Stimulated activated CD8-positive, alpha-beta memory T cell treated with anti-CD3 and anti-CD28 coated beads, Interleukin-4, amount 100 ng/mL, for 1 hour (primary cell): ENCODE measurements at places on chromosomes 16 and 17.

DNA sequence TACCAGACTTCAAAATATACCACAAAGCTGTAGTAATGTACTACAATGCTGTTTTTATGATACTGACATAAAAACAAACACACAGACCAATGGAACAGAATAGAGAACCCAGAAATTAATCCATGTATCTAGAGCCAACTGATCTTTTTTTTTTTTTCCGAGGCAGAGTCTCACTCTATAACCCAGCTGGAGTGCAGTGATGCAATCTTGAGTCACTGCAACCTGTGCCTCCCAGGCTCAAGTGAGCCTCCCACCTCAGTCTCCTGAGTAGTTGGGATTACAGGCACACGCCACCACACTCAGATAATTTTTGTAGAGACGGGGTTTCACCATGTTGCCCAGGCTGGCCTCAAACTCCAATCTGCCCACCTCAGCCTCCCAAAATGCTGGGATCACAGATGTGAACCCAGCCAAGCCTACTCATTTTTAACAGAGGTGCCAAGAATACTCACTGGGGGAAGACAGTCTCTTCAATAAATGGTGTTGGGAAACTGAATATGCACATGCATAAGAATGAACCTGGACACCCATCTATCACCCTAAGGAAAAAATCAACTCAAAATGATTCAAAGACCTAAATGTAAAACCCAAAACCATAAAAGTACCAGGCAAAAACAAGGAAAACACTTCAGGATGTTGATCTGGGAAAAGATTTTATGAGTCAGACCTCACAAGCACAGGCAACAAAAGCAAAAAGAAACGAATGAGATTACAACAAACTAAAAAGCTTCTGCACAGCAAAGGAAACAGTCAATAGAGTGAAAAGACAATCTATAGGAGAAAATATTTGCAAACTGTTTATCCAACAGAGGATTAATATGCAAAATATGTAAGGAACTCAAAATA lies 63.1 kb downstream of the STX8 start:
- DNase-seq, result no peak

DNA sequence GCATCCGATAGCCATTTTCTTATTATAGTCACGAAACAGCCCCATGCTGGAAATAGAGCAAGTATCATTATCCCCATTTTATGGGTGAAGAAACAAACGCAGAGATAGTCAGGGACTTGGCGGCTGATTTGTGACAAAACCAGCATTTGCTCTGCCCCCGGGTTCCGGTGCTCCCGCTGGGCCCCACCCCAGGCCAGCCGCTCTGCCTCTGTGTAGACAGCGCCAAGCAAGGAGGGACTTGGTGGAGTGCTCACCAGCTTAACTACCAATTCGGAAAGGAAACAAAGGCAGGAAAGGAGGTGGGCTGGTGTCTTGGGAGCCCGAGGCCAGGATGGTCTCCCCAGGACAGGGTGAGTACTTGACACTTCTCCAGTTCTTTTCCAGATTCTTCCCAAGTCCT lies 10.0 kb downstream of the SRL start:
- DNase-seq, result no peak

DNA sequence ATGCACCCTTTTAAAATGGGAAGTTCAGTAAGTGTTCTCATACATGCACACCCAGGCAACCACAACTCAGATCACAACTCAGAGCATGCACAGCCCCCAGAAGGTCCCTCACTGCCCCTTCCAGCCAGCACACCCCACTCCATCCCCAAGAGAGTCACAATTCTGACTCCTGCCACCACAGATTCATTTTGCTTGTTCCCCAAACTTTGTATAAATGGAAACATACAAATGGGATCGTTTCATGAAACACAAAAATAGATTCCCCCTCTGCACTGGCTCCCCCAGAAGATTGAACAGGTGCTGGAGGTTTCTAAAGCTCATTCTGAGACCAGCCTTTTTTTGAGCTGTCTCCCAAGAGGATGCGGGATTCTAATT lies 3.3 kb upstream of the TNFRSF13B start:
- no peak for DNase-seq

DNA sequence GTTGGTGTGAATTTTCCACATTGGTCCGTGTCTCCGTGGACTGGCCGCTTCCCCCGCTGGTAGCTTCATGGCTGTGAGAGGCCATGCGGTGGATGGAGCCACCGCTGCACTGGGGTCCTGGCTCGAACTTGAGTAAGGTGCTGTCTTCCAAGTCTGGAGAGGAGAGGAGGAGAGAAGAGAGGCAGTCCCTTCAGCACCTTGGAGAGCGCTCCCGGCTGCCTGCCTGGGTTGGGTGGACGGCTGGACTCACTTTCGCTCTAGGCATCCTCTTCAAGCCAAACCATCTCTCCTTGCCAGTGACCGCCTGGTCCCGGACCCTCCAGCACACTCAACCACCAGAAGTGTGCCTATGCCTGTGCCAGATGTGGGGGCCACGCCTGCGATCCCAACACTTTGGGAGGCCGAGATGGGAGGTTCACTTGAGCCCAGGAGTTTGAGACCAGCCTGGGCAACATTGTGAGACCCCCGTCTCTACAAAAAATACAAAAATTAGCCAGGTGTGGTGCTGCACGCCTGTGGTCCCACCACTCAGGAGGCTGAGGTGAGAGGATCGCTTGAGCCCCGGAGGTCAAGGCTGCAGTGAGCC lies 6.2 kb downstream of the JPH3 start:
- no peak for DNase-seq

- no peak for DNase-seq
Measured at GRCh38 chr16:6993544-6993943, 339.1 kb upstream of the RBFOX1 start.

DNA sequence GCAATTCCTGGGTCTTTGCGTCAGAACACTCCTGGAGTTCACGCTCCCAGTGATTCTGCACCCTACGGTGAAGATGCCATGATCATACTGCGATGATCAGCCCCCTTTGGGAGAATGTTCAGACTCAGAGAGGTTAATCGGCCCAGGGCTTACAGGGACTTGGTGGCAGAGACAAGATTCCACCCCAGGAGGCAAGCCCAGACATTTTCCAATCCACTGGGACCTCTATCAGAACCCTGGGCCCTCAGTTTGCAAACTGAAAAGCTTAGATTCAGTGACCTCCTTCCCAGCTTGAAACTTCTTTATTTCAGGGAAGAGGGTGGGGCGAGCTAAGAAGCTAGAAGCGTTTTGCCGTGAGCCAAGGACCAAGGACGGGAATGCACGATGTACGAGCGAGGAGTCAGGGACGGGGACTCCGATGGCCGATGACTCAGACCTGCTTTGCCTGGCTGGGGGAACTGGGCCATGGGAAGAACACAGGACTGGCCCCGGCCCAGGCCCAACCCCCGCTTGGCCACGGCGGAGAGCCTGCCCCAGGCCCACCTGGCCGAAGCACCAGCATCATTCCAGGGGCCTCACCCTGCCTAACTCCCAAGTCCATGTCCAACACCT lies 34.7 kb downstream of the SOCS3 start:
- no peak for DNase-seq

DNA sequence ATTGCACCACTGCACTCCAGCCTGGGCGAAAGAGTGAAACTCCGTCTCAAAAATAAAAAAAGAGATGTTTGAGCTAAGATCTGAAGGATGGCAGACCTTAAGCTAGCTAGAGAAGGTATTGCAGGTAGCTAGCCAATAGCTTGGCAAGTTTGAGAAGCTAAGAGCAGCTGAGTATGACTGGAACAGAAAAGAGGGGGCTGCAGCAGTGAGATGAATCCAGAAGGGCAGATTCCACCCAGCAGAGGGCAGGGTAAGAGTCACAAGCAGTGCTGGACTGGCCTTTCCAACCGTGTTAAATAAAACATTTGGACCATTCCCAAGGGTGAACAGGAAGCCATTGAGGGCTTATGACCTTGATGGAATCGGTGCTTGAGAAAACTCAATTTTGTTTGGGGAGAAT lies 5.7 kb upstream of the PHAF1 start:
- no peak for DNase-seq

DNA sequence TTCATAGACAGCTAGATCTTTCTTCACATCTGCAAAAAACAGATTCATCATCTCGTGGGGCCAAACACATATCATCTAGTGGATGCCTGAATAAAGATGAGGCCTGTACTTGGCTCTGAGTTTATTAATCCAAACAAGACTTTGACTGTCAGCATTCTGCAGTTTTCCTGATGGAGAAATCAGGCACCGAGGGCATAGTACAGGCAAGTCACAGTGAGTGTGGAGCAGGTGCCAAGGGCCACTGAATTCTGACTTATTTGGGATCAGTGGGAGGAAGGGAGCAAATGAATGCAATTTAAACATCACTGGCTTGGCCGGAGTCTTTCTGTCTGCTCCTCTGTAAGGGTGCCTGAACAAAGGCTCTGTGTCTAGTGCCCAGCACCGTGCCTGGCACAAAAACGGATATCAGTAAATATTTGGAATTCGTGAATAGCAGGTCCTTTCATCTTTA lies 975 bp downstream of the CFAP20 start:
- no peak for DNase-seq

DNA sequence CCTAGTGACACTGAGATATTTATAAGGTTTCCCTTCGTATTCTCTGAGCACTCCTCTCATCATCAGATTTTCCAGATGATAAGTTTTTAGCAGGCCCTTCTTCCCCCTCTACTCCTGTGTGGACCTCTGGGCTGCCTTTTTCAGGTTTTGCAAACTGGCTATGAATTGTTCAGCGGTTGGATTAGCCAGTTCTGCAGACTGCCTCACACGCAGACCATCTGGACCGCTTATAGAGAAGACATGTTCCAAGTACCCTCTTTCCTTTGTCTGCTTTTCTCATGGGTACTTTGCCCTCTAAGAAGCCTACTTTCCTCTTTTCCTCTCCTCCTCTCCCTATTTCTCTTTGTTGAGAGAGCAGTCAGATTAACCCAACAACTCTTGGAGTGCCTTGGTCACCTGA lies 111.6 kb downstream of the GRIN2A start:
- no peak for DNase-seq

GRCh38 chr16:71954699-71955195 lies 45.5 kb downstream of the PKD1L3 start:
- DNase-seq, result no peak

DNA sequence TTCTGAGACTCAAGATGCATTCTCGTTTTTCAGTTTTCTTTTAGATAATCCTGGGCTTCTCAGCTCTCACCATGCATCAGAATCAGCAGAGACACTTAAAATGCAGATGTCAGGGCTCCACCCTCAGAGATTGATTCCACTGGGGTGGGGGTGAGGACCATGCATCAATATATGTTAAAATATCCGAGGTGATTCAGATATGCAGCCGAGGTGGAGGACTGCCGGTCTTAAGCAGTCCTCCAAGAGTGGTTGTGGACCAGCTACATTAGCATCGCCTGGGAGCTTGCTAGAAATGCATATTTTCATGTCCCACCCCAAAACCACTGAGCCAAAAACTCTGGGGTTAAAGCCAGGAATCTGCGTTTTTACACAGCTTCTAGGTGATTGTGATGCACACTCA lies 501.3 kb downstream of the CDH13 start:
- no peak for DNase-seq

DNA sequence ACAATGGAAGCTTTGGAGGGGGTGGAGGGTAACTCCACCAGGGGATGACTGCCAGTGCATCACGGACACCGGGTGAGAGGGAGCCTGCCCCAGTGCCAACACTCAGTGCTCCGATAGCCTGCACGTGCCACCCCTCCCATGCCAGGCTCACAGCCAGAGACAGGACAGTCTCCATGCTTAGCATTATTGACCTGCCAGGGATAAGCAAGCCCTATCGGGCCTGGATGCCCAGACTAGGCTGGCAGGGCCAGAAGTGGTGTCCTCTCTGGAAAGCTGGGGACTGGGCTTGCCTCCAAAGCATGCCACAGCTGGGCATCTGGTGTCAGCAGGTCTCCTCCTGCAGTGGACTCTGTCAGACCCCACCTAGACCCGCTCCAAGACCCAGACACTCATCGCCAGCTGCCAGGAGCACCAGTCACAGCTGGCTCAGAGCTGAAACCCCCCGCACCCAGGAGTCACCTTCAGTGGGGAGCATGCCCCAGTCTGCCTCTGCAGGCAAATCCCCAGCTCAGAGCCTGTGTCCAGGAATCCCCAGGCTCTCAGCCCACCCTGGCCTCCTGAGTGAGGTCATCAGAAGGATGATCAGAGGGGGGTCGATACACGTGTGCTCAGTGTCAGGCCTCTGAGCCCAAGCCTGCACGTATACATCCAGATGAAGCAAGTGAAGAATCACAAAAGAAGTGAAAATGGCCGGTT lies 1.8 kb upstream of the RHBDF1 start:
- DNase-seq, result no peak

- no peak for DNase-seq
Measured at GRCh38 chr17:79631640-79632431, 21.0 kb upstream of the RBFOX3 start.
